Right ventricle myocardium inferior (tissue), 1 donor: ENCODE measurements at places on chromosomes 6 and 20.

DNA sequence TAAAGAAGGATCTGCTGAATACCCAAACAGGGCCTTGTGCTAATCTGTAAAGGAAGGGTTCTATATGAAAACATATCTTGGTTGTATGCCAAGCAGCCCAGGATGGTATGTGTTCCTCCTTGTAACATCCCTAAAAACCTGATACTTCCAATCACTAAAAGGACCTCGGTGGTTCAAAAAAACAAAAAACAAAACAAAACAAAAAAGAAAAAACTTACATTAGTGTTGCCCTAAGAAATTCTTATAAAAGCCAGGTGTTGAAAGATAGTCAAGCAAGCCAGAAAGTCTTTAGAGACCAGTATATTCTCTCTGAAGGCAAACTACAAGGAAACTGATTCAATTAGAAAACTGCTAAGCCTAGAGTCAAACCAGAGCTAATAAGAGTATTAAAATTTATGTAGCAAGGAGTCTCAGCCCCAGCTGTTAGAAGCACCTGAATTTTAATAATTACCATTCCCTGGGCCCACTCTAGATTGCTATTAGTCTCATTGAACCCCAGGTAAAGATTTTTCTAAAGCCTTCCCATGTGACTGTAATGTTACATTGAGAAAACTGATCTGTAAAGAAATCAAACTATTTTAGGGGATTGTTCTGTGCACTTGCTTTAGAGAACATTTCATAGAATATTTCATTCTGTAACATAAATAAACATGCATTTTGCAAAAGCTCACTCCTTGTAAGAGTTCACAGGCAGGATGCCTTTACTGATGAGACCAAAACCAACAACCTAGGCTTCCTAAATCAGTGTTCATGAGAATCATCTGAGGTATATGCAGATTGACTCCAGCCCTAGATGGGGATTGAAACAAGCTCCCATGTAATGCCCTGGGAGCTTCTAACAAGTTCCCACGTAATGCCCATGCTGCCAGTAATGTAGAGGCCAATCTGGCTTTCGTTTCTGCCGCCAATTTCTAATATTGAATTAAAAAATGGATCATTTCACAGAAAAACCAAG, 95.2 kb upstream of the BTN3A2 start:
- no peak for DNase-seq

GRCh38 chr20:50189681-50190250, 864 bp upstream of the CEBPB start:
- peak; percentile 84 for DNase-seq

DNA sequence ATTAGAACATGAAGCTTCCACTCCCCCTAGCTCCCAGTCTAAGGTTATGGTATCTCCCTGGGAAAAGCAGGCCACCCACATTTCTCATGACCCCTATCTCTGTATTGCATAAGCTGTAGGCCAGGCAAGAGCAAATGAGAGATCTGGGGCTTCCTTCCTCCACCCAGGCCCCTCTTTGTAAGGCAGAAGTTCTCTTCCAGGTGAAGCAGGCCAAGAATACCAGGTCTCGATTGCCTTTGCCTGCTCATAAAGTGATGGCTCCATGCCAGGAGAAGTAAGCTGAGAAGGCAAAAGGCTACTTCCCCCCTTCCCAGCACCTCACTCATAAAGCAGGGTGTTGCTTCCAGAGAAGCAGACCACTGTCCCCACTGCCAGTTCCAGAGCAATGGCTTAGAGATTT, 144.1 kb upstream of the KCNK16 start:
- no peak for DNase-seq

- DNase-seq: no peak
Observed at GRCh38 chr6:27406085-27406484, 17.5 kb downstream of the ZNF391 start.

GRCh38 chr6:52720321-52720720, 43.0 kb downstream of the GSTA2 start:
- no peak for DNase-seq

DNA sequence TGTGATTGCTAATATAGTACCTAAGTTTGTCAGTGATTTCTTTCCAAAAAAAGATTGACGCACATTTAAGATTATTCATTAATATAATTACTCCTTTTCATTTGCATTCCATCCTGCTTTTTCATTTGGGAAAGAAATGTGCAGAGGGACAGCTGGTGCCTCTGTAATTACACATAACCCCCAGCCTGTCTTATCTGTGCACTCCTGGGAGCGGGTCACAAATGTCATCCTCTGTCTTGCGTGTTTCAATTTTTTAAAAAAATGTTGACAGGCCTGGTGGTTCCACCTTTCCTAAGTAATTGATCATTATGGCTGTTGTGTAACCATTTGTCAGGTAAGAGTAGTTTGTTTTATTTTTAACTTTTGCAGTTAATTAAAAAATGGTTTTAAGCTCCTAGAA, 92.7 kb downstream of the SLX4IP start:
- no peak for DNase-seq

DNA sequence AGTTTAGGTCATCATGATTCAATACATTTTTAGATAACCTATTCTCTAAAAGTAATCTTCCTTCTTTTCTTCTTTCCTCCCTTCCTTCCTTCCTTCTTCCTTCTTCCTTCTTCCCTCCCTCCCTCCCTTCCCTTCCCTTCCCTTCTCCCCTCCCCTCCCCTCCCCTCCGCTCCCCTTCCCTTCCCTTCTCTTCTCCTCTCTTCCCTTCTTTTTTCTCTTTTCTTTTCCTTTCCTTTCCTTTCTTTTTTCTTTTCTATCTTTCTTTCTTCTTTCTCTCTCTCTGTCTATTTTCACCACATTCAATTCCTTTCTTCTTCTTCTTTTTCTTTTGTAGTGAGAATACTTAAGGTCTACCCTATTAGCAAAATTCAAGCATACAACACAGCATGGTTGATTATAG, 17.3 kb upstream of the RHAG start:
- no peak for DNase-seq

DNA sequence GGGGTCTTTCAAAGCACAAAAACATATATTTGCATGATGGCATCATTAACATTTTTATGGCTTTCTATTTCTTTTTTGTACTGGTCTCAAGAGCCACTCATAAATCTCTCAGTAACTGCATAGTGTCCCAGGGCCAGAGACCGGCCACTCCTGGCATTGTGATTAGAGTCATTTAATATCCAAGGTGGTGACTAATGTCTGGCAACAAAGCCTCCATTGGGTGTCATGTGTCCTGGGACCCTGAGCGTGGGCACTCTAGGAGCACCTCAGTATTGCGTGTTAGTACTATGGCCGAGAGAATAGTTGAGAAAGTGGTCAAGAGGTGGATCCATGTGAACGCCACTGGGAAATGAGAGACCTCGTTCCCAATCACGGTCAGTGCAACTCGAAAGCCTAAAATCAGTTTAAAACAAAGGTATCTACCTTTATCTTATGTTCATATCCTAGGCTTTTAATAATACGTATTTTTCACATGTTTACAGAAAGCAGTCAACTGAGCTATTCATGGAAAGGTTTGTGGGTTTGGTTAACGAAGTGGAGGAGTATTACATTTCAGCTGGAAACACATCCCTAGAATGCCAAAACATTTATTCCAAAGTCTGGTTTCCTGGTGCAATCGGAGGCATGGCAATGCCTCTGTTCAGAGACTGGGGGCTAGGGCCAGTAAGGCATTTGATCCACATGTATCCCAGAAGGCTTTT, 2.7 kb upstream of the ESR1 start:
- no peak for DNase-seq
